Naive thymus-derived CD8-positive, alpha-beta T cell (primary cell): ENCODE measurements at places on chromosomes 4 and X.

DNA sequence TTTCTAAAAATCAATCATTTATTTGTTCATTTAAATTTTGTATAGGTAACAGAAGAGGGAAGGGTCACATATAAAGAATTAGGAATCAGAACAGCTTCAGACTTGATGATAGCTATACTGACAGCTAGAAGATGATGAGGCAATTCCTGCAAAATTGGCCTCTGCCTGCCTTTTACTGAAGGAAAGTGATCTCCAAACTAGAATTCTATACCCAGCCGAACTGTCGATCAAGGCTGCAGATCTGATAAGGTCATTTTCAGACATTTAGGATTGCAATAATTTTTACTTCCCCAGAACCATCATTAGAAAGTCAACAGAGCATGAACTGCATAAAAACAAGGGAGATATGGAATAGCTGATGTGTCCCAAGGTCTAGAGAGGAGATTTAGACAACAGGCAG lies 66.3 kb downstream of the HTRA3 start:
- DNase-seq, result no peak

DNA sequence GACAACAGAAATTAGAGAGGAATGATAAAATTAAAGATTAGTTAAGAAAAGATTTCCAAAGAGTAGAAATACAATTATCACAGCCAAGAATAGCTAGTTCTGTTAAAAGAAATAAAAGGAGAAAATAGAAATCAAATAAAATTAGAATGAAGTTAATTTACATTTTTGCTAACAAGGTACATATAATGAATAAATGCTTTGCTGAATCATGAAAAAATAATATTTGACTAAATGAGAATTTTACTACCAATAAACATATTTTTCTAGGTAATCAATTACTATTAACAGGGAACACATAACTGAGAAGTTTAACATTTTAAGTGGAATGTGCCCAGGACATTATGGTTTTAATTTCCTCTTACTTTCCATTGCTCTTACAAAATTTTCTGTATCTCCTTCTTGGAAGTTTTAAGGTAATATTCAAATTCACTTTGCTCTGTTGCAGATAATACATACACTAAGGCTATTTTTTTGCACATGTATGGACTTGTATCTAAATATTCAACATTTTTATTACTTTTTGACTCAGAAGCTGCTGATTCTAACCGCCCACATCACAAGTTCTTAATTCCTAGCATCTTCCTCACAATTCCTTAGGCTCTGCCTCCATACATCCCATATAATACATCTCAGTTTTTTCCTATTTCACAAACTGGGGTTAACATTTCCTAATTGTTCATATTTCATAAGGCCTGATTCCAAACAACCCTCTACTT lies 870.7 kb upstream of the INTU start:
- no peak for DNase-seq

DNA sequence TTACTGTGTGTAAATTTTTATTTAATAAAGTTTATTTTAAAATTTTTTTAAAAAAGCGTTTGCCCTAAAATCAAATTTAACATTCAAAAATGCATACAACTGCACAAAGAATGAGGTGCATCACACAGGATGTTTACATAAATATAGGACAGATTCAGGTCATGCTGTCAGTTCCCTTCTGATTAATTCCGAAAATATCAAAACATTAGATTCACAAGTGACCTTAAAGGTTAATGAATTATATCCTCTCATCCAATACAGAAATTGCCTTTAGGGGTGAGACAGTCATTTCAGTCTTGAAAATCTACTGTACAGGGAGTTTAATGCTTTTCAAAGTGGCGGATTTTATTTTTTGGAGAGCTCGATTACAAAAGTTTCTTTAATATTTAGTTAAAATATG lies 208.7 kb upstream of the FTHL17 start:
- DNase-seq, result no peak

DNA sequence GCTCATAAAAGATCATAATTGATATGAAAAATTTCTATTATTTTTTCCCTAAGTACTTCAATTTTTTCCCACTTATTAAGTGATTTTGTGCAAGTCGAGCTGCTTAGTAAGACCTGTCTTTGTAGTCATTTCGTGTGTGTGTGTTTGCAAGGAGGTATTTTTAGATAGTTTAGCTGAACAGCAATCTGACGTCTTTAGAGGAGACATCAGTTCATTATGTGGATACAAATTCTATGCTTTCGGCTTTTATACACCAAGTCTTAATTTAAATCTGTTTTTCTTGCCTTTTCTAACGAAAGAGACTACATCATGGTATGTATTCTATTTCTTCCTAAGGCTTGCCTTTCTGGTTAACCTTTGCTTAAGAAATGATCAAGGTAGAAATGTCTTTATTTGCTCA lies 179.4 kb downstream of the RAPGEF2 start:
- DNase-seq, result no peak

GRCh38 chr4:109020861-109021260 lies 258.0 kb upstream of the ETNPPL start:
- DNase-seq, result no peak

DNA sequence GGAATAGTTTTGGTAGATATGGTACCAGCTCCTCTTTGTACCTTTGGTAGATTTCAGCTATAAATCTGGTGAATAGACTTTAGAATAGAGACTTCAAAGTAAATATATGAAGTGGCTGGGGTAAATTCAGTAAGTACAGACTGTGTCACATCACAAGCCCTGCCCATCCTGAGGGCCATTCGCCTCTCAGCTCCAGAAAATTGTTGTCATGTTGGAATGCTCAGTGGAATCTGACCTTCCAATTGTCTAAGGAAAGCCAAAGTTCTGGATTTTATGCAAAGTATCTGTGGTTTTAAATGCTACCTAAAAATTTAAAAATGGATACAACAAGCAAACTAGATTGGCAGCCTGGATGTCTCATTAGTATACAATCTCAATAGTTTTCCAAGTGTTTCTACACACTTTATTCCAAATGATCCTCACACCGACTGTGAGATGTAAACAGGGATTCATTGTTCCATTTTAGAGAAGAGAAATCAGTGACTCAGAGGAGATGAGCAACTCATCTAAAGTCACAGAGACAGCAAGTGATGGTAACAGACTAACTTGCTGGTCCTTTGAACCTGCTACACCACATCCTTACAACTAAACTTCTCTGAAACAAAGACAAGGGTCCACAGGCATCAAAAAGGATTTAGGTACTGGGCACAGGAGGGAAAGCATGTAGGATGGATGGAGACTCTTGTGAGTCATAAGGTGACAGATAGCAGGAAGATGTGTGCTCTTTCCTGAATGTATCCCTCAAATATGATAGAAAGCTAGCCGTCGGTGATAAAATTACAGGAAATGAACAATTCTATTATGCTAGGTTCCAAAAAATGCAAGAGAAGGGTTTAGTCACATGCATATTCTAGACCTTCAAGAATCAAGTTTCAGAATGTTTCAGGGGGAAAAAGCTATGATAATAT lies 127.3 kb downstream of the ATP10D start:
- no peak for DNase-seq

GRCh38 chrX:143781103-143781502 lies 60.6 kb upstream of the SPANXN2 start:
- DNase-seq, result no peak

DNA sequence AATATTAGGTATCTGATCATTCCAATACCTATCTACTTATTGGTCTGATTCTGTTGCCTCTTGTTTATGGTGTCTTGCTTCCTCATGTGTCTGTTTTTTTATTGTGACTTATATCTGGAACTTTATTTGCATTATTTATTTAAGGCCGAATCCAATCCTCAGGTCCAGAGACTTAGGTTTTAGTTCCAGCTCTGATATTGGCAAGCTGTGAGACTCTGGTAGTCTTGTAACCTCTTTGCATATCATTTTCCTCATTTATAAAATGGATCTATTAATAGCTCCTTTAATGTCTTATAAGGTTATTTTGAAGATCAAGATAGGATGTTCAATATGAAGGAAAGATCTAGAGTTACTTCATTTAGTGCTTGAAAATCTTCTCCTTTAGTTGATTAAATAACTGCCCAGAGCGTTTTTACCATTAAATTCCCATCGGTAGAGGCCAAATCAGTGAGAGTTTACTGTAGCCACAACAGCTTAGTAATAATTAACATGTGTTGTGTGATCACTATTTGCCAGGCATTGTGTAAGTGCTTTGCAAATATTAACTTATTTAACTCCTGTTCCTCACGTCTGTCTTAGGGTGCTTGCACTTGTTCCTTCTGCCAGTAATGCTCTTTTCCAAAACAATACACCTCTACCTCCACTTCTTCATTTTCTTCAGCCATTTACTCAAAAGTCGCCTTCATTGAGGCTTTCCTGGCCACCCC lies 82.2 kb downstream of the CC2D2A start:
- no peak for DNase-seq

DNA sequence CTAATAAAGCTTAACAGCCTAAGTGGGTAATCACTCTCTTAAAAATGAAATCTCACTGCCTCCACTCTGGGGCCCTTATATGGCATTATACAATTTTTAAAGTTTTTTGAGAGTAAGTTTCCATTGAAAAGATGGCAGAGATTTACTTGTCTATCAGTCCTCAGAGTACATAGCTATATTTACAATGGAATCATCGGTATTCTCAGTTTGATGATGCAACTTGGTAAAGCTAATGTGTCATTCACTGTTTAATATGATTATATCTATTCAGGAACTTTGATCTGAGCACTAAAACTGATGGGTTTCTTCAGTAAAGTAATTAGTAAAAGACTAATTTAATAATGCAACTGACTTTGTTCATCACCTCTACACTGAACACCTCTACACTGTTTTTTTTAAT lies 51.6 kb downstream of the CT47B1 start:
- no peak for DNase-seq

DNA sequence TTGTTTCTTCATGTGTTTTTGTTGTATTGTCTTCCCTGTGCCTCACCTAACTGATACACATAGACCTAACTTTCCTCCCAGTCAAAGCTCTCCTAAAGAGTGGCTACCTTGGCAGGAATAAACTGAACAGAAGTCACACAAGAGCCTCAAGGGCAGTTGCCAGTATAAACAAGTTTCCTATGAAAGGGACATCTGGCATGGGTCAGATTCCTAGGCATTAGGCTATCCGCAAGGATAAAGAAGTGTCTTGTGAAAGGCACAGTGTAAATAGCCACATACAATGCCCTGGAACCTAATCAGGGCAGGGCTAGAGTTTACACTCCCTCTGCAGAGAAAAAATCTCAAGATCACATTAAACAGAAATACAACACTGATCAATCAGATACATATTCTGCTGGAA lies 220.8 kb downstream of the SPANXN3 start:
- DNase-seq, result no peak

- DNase-seq, result no peak
These were observed 22.0 kb downstream of the RGS12 start for GRCh38 chr4:3314706-3315260.

GRCh38 chr4:113718252-113718651 lies 43.3 kb downstream of the CAMK2D start:
- no peak for DNase-seq

DNA sequence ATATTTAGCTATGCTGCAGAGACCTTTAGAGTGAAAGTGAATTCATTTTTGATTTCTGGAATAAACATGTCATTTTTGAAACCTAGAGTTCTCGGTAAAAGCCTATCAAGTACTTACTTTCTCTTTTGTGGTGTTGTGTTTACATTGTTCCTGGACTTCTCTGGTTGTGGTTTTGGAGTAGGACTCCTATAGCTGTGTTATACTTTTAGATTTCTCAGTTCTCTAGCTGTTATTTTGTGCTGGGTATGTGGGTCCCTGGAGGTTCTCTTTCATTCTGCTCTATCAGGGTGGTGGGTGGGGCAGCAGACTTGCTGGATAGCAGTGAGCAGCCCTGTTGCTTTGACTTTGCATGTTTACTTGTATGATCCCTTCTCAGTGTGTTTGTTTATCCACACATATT lies 25.6 kb upstream of the MSMO1 start:
- no peak for DNase-seq

GRCh38 chr4:6633091-6633906 lies 7.2 kb upstream of the MRFAP1 start:
- no peak for DNase-seq

- peak; percentile 32 for DNase-seq
These were observed 63.7 kb upstream of the CD99 start for GRCh38 chrX:2627272-2627867.

- no peak for DNase-seq
These were observed 87.6 kb downstream of the GAB1 start for GRCh38 chr4:143424276-143424675.

GRCh38 chrX:113726898-113727297 lies 857.0 kb upstream of the HTR2C start:
- DNase-seq, result no peak

GRCh38 chr4:73662709-73663546 lies 42.7 kb upstream of the RASSF6 start:
- no peak for DNase-seq

- DNase-seq, result peak; percentile 67
These were observed 28.3 kb downstream of the DOCK11 start for GRCh38 chrX:118523920-118524319.

DNA sequence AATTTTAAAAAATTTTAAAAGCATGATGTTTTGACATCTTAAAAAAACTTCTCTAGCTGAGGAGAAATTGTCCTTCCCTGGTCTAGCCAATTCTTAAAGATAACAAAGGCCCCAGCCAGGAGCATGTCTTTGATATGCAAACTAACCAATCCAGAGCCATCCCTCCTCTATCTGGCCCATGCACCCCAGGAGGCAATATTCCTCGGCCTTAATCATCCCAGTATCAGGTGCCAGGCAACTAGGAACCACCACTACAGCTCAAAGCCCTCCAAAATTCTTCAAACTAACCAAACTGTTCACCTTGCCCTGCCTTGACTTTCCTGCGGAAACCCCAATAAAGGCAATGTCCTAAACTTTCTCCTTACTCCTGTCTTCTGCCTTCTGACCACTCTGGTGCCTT lies 97.8 kb upstream of the USP9X start:
- no peak for DNase-seq

DNA sequence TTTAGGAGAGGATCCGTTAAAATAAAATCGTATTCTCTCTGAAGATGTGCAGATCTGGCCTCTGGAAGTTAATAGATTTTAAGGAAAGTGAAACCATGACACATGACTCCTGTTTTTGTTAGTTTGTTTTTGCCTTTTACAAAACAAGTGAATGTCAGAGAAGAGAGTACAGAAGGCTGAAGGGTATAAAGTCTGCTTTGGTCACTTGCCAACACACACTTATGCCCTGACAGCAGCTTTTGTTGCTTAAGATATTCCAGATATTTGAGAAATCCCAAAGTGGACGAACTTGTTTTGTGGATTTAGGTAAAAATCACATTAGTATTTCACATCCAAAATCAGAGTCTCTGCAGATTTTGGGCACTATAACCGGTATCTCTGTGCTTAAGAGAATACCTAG lies 192.4 kb upstream of the RASGEF1B start:
- no peak for DNase-seq

GRCh38 chr4:47747211-47747610 lies 90.7 kb downstream of the CORIN start:
- no peak for DNase-seq

- DNase-seq, result no peak
These were observed 30.9 kb downstream of the SH3TC1 start for GRCh38 chr4:8230033-8230432.

GRCh38 chr4:24055623-24056022 lies 165.8 kb upstream of the PPARGC1A start:
- no peak for DNase-seq

GRCh38 chr4:20122198-20122988 lies 129.3 kb upstream of the SLIT2 start:
- no peak for DNase-seq

- DNase-seq, result peak; percentile 35
These were observed 41.0 kb upstream of the UCP1 start for GRCh38 chr4:140609548-140610425.

GRCh38 chr4:108087293-108087967 lies 81.3 kb downstream of the LEF1 start:
- DNase-seq, result no peak
